ENCODE measurements at places on chromosomes 2 and 18.

- no peak overlapping the region for H3K27ac ChIP-seq
- no peaks in the 10 kb centered on the region for H3K4me1 ChIP-seq
- no peaks in the 10 kb centered on the region for H3K36me3 ChIP-seq
- no peak overlapping the region for H3K4me3 ChIP-seq
These were observed 746.9 kb upstream of the NRXN1 start for GRCh38 chr2:51778806-51779205.

- H3K4me1 ChIP-seq = peaks cover 6% of the 10 kb centered on the region
- no peak overlapping the region for H3K27ac ChIP-seq
- H3K27me3 ChIP-seq = no peaks in the 10 kb centered on the region
- no peak overlapping the region for H3K4me3 ChIP-seq
- no peak for DNase-seq
These were observed 53.9 kb upstream of the RAB6D start for GRCh38 chr2:131417886-131418285.

- H3K27ac ChIP-seq = no peak overlapping the region
- H3K27me3 ChIP-seq = no peaks in the 10 kb centered on the region
- no peak for DNase-seq
- H3K4me1 ChIP-seq = no peaks in the 10 kb centered on the region
- H3K4me3 ChIP-seq = no peak overlapping the region
- H3K36me3 ChIP-seq = no peaks in the 10 kb centered on the region
These were observed 507.4 kb upstream of the PKDCC start for GRCh38 chr2:41540272-41540998.

- H3K36me3 ChIP-seq = no peaks in the 10 kb centered on the region
- no peak overlapping the region for H3K27ac ChIP-seq
- DNase-seq = no peak
- H3K4me1 ChIP-seq = no peaks in the 10 kb centered on the region
These were observed 92.4 kb upstream of the COPS8 start for GRCh38 chr2:236993286-236993685.

DNA sequence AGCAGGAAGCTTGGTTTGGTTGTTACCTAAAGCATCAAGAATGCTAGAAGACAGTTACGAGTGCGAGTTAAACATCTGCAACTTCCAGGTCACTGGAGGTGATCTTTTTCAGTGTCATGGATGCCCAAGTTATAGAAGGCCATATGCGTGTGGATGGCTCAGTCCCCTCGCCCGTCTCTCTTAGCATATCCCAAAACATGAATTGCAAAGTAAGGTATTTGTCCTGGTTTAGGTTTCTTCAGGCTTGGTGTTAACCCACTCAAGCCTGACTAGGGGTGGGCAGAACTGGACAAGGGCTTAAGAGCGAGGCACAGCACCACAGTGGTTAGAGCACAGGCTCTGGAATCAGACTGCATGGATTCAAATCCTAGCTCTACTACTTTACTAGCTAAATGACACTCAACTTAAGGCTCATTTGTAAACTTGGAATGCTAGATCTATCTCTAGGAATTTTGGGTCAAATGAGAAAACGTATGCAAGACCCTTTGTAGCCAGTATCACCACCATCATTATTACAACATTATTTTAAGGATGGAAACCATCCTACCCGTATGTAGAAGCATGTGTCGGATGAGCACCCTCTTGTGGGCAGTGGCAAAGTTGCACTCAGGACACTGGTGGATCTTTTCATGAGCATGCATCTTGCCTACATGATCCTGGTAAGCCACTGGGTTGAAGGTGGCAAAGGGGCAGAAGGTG, 11.2 kb downstream of the ZNF142 start:
- H3K4me1 ChIP-seq = no peaks in the 10 kb centered on the region
- peaks cover 75% of the 10 kb centered on the region for H3K36me3 ChIP-seq
- H3K27me3 ChIP-seq = no peaks in the 10 kb centered on the region
- no peak for DNase-seq
- H3K4me3 ChIP-seq = no peak overlapping the region

GRCh38 chr2:138877421-138877820, 97.2 kb upstream of the NXPH2 start:
- H3K27me3 ChIP-seq = no peaks in the 10 kb centered on the region
- no peak overlapping the region for H3K4me3 ChIP-seq
- DNase-seq = no peak
- H3K4me1 ChIP-seq = no peaks in the 10 kb centered on the region

- no peaks in the 10 kb centered on the region for H3K27me3 ChIP-seq
- H3K27ac ChIP-seq = no peak overlapping the region
- no peaks in the 10 kb centered on the region for H3K36me3 ChIP-seq
- DNase-seq = no peak
- no peak overlapping the region for H3K4me3 ChIP-seq
These were observed 181.8 kb downstream of the SNTG2 start for GRCh38 chr2:1132328-1132969.

- H3K27me3 ChIP-seq = no peaks in the 10 kb centered on the region
- H3K4me1 ChIP-seq = no peaks in the 10 kb centered on the region
- no peaks in the 10 kb centered on the region for H3K36me3 ChIP-seq
- no peak overlapping the region for H3K4me3 ChIP-seq
- H3K27ac ChIP-seq = no peak overlapping the region
These were observed 17.1 kb downstream of the CREB1 start for GRCh38 chr2:207546822-207547221.

- peaks cover 6% of the 10 kb centered on the region for H3K4me1 ChIP-seq
- no peak overlapping the region for H3K27ac ChIP-seq
- H3K36me3 ChIP-seq = no peaks in the 10 kb centered on the region
- peaks cover 41% of the 10 kb centered on the region for H3K27me3 ChIP-seq
- DNase-seq = no peak
These were observed 5.0 kb upstream of the TET3 start for GRCh38 chr2:73979686-73980085.

Measured in H1 (cell line).